ENCODE measurements at places on chromosomes 3 and 15. TPM values are rescaled to one million over a fixed set of nuclear protein-coding genes. Genes with fewer than 3 reads are reported as not detected.

PLEKHO2 gene
- 57.4 TPM for total RNA-seq

ERICH6 gene
- total RNA-seq: under 0.01 TPM

KNL1 gene
- total RNA-seq: 14.2 TPM

C15orf62 gene
- 0.39 TPM for total RNA-seq

IQCB1 gene
- total RNA-seq: 7.0 TPM

CHRNA7 gene
- 0.38 TPM for total RNA-seq

IL16 gene
- total RNA-seq: 2.7 TPM

CLDN1 gene
- 0.13 TPM for total RNA-seq

UBXN7 gene
- 17.1 TPM for total RNA-seq

FOXL2NB gene
- not detected for total RNA-seq

LTF gene
- total RNA-seq: 0.13 TPM

ITIH1 gene
- not detected for total RNA-seq

OIP5 gene
- total RNA-seq: 3.3 TPM

GOLGA6D gene
- total RNA-seq: not detected

MOBP gene
- total RNA-seq: not detected

PIF1 gene
- total RNA-seq: 9.0 TPM

LPP gene
- total RNA-seq: 35.4 TPM

NPAP1 gene
- total RNA-seq: not detected

KCNMB2 gene
- total RNA-seq: not detected

RLBP1 gene
- total RNA-seq: not detected

CCR8 gene
- not detected for total RNA-seq

GOLGA6L10 gene
- total RNA-seq: under 0.01 TPM

SUSD5 gene
- total RNA-seq: 0.63 TPM

LDHAL6B gene
- not detected for total RNA-seq

CACNA2D2 gene
- total RNA-seq: under 0.01 TPM

FAM174B gene
- total RNA-seq: 87.6 TPM

TEX55 gene
- not detected for total RNA-seq

CYP8B1 gene
- total RNA-seq: not detected

ASTE1 gene
- 4.2 TPM for total RNA-seq

GAP43 gene
- total RNA-seq: not detected

ANKRD34C gene
- not detected for total RNA-seq

PRR20G gene
- total RNA-seq: not detected

LPCAT4 gene
- total RNA-seq: 3.3 TPM

NIT2 gene
- 9.4 TPM for total RNA-seq

AQP9 gene
- total RNA-seq: not detected

ITIH3 gene
- total RNA-seq: 0.64 TPM

OCA2 gene
- total RNA-seq: not detected

GP5 gene
- total RNA-seq: 0.13 TPM

ARPIN gene
- 10.7 TPM for total RNA-seq

TP63 gene
- total RNA-seq: not detected

TM4SF4 gene
- total RNA-seq: not detected

ASB14 gene
- not detected for total RNA-seq

ZBTB47 gene
- 20.0 TPM for total RNA-seq

CFAP92 gene
- 0.51 TPM for total RNA-seq

ST8SIA2 gene
- total RNA-seq: 0.13 TPM

ABTB1 gene
- total RNA-seq: 12.8 TPM

GOLGA8S gene
- total RNA-seq: 0.13 TPM

Data from dermis microvascular lymphatic vessel endothelial cell (primary cell).